ELF-1 (cell line): ENCODE measurements at places on chromosomes 12 and 14.

- DNase-seq: no peak
Measured at GRCh38 chr14:32298346-32298745, 30.8 kb upstream of the AKAP6 start.

- DNase-seq: no peak
Measured at GRCh38 chr12:31316891-31317290, 9.1 kb downstream of the SINHCAF start.

DNA sequence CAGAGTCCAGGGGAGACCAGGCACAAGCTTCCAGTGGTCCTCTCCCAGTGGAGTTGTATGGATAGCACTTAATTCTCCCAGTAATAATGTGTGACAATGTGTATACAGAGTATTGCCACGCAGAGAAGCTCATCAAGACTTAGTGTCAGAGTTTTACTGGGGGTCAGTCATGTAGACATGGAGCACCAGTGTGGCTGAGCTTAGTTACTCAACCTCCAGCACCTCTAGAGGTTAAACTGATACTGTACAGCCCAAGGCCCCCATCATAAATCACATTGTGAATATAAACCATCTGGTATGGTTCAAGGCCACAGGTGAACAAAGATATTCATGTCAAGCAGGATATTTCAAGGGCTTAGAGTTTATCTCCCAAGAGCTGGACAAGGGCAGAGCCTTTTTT, 378.1 kb upstream of the TMPO start:
- DNase-seq: no peak

DNA sequence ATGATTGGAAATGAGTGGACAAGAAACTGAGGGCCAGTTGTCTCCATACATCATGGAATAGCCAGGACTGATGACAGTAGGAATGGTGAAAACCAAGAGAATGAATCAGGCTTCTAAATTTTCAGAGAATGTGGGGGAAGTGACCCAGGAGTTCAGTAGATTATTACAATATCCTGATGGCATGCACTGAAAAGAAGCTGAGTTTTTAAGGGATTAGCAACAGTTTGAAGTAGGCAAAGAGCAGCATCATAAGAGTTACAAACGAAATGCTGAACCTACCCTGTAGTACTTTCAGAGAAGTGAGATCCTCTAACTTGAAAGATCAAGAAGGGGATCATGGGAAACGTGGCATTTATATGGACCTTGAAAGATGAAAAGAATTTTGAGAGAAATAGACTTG, 13.2 kb downstream of the SLC2A14 start:
- DNase-seq: no peak

GRCh38 chr14:21092273-21093011, 6.0 kb downstream of the ZNF219 start:
- peak; percentile 95 for DNase-seq

GRCh38 chr14:70898111-70898745, 9.0 kb upstream of the PCNX1 start:
- DNase-seq: no peak

DNA sequence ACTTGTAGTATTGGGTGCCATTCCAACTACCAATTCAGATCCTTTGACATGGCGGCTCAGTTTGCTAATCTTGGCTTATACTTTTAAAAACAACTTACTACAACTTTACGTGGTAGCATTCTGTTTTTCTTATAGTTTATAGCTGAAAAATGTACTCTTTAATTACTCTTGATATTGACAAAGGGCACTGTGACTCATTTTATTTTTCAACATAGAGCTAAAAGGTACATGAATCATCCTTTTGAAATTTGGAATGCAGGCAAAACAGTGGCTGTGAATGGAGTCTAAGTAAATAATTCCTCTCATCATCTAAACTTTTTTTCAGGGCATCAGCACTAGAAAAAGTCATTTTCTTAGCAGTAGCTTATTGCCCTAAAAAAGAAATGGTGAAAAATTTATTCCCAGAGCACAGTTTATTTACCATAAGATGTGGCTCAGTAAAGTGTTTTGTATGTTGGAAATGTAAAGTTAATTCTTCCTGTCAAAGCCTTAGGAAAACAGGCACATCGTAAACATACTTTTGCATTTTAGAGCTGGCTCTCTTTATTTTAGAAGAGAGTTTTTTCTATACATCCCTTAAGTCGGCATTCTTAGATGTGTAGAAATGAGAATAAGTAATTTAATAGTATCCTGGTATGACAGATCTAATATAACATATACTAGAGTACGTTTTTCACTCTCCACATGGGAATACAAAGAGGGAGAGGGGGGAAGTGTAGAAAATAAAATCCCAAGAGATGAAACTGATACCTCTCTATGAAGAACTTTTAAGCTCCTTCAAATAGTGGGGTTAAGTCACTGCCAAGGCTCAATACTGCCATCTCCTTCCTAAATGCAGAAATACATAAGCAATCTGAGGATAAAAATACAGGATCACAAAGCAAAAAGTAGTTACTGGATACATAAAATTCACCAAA, 55.2 kb downstream of the SLC25A21 start:
- no peak for DNase-seq

DNA sequence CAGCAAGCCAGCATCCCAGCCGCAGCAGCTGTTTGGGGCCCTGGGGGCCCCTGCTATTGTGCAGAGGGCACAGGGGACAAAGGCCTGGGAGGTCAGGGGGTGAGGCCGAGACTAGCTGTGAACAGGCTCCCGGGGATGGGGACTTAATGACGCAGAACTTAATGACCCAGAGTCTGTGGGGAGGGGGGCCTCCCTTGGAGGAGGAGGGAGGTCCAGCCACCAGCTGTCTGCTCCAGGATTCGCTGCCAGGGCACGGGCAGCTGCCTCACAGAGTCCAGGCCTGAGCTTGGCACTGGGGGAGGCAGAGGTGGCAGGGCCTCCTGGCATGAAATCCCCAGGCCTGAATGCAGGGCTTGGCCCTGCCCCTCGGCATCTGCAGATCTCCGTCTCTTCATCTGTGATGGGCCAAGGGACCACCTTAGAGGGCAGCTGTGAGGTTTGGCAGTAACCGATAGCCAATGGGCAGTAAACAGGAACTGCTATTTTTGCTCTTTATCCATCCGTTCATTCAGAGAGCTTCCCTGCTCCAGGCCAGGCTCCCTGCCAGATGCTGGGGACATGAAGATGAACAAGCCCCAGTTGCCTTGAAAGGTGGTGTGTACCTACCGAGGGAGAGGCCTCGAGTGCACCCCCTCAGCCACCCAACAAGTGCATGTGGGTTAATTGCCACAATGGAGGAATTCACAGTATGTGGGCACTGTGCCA, 6.7 kb downstream of the FAM222A start:
- DNase-seq: no peak

DNA sequence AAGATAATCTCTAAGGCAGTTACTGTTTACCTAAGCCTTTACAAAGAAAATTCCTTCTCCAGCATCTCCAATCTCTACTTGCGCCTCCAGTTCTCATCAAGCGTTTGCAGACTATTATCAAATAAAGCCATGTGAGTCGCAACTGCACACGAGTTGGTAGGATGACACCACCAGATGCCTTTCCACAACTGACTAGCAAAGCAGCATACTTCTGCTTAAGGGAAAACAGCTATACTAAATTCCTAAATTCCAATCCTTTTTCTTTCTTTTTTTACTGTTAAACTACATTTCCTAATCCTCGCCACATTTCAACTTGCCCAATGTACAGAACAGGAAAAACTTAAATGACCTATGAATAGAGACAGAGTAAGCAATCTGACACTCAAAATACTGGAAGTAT, 166.7 kb downstream of the ITPR2 start:
- no peak for DNase-seq

GRCh38 chr14:51337520-51337919, 97.5 kb downstream of the TMX1 start:
- no peak for DNase-seq

DNA sequence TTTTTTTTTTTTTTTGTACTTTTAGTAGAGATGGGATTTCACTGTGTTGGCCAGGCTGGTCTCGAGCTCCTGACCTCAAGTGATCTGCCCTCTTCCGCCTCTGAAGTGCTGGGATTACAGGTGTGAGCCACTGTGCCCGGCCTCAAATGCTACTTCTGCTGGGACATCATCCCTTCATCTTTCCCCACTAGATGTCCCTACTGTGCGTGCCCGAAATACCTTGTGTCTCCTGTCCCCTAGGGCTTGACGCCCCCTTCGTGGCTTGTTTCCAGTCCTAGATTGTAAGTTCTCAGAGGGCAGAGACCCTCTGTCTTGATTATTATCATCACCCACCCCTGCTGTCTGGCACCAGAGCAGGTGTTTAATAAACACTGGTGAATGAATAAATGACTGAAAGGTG, 14.9 kb downstream of the CCDC63 start:
- peak; percentile 22 for DNase-seq

DNA sequence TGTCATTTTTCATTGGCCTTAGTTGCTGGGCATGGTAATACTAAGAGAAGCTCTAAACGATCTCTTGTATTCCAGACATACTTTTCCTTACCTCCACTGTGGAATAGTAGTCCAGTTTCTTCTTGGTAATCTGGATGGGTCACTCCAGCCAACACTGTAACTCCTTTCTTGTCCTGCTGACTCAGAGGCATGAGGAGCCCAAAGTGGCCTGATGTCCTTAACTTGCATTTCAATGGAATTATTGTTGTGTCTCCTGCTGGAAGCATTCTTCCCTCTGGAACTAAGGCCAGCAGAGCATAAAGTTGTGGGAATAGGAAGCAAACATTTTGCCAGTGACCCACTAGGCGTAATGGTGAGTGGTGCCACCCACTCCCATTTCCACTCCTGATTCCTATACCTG, 33.1 kb downstream of the DAAM1 start:
- no peak for DNase-seq

GRCh38 chr12:103279444-103279843, 216.3 kb downstream of the C12orf42 start:
- no peak for DNase-seq

DNA sequence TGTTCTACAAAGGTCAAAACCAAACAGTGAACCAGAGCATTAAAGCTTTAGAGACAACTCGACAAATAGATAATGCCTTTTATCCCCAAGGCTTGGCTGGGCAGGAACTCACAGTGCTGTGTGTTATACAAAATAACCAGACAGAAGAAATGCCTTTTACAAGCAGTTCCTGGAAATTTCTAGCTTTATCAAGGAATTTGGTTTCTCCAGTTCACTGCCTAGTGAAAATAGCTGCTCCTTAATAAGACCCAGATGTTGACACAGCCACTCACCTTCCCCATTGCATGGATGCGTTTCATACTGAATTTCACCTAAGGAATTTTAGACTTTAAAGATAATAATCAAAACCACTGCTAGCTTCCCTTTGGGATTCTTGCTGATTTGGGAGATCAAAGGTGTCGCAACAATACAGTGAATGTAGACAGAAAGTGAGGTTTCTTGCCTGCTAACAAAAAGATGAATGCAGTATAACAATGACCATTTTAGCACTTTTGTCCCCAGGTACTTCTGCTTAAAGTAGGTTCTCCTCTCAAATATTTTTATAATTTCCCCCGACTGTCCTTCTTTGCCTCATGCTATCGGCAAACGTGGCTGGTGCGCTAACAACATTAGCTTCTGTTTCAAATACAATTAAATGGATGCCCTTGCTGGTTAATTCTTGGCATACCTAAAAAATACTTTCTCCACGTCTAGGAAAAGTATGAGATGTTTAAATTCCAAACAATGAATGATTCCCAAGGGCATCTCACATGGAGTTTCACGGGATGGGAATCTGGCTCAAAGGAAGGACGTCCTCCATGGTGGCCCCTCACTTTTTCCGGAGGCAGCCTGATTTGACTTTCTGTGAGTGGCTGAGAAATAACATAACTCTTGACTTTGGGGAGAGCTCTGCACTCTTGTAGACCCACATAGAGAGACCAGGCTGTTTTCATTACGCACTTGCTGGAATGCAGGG, 162.4 kb downstream of the C12orf75 start:
- peak; percentile 13 for DNase-seq

DNA sequence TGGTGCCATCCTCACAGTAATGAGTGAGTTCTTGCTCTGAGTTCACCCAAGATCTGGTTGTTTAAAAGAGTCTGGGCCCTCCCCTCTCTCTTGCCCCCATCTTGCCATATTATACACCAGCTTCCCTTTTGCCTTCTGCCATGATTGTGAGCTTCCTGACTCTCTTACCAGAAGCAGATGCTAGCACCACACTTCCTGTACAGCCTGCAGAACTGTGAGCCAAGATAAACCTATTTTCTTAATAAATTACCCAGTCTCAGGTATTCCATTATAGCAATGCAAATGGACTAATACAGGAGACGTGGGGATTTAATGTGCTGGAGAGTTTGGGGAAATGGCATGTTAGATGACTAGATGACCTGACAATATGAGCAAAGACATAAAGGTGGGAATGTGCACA, 12.8 kb downstream of the SLC4A8 start:
- no peak for DNase-seq

DNA sequence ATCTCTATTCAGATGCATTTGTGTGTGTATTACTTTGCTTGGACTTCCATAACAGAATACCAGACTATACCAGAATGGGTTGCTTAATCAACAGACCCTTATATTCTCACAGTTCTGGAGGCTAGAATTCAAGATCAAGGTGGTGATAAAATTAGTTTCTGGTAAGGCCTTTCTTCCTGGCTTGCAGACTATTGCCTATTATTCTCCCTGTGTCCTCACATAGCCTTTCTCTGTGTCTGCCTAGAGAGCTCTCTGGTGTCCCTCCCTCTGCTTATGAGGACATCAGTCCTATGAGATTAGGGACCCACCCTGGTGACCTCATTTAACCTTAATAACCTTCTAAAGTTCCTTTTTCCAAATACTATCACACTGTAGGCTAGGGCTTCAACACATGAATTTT, 106.0 kb downstream of the FAR2 start:
- no peak for DNase-seq

- no peak for DNase-seq
Measured at GRCh38 chr12:15050659-15051058, 77.8 kb downstream of the PDE6H start.

GRCh38 chr12:13173012-13173932, 23.3 kb upstream of the EMP1 start:
- peak; percentile 40 for DNase-seq

GRCh38 chr14:106872611-106873446, 1346.4 kb downstream of the TMEM121 start:
- DNase-seq: peak; percentile 3

- no peak for DNase-seq
Measured at GRCh38 chr14:102485693-102486512, 23.7 kb downstream of the ANKRD9 start.

GRCh38 chr14:51715250-51715649, 63.5 kb downstream of the FRMD6 start:
- no peak for DNase-seq

DNA sequence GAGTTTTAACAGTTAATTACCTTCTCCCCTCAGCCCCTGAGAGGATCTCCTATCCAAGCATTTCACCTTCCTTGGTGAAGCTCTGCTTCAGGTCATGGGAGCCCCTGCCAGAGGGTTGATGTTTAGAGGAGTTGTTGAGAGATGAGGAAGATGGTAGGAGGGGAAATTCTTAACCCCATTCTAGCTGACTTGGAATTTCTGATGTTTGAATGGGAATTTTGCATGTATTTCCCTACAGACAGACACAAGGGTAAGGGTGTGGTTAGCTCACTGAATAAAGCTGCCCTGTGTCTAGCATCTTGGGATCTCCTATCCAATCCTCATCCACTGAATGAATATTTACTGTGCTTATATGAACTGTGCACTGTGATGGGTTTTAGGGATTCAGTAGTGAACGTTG, 7.1 kb upstream of the BHLHE41 start:
- DNase-seq: no peak
